HuH-7 (cell line): ENCODE measurements at places on chromosomes 16 and 17.

DNA sequence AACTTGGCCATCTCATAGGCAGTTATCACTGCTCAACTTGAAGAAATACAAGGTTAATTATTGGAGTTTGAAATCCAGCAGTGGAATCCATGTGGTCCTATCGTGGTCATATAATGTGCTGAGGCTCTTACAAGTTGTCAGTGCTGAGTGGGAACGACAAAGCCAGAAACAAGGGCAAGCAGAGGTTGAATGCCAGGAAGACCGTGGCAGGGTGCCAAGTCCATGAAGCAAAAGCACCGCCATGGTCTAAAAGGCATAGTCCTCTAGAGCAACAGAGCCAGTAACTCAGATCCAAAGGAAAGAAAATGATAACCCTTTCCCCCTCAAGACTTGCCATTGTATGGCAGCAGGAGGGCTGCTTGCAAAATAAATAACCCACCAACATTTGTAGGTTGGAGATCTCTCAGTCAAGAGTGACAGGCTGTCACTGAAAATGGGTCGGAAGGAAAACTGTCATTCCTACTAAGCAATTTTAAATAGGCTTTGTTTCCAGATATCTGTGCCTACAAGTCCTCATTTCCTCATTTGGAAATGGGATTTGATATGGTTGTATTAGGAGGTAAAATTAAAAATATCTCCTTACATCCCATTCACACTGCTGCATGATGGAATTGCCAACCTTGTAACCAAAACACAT is 36.4 kb upstream of the HSBP1 start:
- no peak for DNase-seq

DNA sequence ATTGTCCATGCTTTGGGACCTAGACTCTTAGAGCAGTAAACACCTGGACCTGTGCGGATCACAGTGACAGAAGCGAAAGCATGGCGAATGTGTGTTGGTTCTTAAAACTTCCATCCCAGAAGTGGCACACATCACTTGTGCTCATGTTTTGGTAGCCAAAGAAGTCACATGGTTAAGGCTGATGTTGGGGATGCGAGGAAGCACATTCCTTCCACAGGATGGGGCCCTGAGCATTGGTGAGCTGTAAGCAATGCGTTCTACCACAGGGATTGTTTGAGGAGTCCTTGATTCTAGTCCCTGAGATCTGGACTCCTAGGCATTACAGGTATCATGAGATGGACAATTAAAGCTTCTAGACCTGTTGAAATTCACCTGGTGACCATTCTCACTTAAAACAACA is 375.9 kb downstream of the UTP18 start:
- DNase-seq: no peak

GRCh38 chr16:14452066-14452465 is 178.0 kb downstream of the PARN start:
- no peak for DNase-seq

GRCh38 chr16:88750854-88751253 is 34.2 kb downstream of the PIEZO1 start:
- no peak for DNase-seq

DNA sequence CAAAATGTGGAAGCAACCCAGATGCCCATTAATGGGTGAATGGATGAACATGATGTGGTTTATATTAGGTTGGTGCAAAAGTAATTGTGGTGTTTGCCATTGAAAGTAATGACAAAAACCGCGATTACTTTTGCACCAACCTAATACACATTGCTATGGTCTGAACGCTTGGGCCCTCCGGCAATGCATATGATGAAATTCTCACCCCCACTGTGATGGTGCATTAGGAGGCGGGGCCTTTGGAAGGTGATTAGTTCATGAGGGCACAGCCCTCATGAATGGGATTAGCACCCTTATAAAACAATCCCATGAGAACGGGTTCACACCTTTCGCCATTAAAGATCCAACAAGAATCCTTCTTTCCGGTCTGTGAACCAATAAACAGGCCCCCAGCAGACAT is 25.3 kb upstream of the PRM1 start:
- DNase-seq: no peak

DNA sequence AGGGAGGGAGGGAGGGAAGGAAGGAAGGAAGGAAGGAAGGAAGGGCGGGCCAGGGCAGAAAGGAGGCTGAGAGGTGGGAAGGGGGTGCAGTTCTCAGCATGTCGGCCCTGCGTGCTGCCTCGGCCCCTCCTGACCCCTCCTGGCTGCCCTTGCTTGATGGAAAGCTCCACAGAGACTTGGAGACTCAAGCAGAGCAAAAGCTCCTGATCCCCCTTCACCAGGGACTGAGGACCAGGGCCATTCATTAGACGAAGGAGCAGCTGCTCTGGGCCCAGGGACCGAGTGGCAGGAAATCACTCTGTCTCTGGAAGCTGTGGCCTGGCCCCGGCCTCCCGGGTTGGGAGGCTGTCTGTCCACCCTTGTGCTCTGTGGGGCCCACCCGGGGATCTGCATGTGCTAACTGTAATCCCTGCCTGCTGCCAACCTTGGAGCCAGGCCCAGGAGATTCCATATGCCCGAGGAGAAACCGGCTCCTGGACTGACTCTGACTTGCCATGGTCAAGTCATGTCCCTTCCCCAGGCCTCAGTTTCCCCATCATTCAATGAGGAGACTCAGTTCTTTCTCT is 27.4 kb upstream of the C1QL1 start:
- DNase-seq: no peak

- no peak for DNase-seq
Observed at GRCh38 chr17:20172376-20172775, 163.2 kb downstream of the SPECC1 start.

- no peak for DNase-seq
Observed at GRCh38 chr16:53043428-53043831, 9.3 kb downstream of the CHD9NB start.

DNA sequence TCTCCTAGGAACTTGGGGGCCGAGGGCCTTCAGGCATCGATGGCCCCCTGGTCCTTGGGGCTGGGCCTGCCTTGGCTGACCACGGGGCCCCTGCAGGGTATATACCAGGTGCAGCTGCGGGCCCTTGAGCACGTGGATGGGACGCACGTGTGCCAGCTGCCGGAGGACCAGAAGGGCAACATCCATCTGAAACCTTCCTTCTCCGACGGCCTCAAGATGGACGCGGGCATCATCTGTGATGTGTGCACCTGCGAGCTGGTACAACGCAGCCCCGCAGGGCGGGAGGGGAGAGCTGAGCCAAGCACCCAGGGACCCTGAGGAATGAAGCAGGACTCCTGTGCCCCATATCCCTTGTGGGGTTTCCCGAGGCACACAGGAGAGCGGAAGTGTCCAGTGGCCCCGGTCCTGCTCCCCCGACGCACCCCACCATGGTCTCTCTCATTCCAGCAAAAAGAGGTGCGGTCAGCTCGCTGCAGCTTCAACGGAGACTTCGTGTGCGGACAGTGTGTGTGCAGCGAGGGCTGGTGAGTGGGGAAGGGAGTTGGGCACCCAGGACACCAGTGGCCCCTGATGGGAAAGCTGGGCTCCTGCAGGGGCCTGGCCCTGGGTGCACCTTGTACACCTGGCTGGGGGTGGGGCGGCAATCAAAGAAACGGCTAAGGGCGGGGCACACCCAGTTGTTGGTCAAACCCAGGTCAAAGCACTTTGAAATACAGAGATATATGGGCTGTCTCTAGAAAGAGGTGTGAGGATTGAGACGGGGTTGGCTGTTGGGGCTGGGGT is 10.6 kb downstream of the ITGB4 start:
- no peak for DNase-seq

GRCh38 chr16:78045865-78046581 is 23.7 kb downstream of the CLEC3A start:
- DNase-seq: peak; percentile 88

DNA sequence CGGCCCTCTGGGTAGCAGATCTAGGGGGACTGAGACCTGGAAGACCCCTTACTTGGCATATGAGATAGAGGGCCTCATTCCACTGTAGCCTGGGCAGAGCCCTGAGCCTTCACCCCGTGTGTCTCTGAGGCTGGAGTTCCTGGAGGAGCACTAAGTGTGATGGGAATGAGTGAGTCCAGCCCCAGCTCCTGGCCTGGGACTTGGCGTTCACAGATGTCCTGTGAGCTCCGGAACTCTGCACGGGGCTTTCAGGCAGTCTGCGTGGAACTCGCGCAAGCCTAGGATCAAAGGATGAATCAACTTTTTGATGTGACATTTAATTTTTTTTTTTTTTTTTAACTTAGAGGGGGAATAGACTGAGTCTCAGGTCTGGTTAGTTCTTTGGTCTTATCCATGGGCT is 1.8 kb downstream of the NKD1 start:
- no peak for DNase-seq

- DNase-seq: no peak
Observed at GRCh38 chr17:8910969-8911604, 43.6 kb upstream of the PIK3R6 start.

GRCh38 chr17:77722366-77722765 is 236.1 kb upstream of the TNRC6C start:
- DNase-seq: no peak

- no peak for DNase-seq
Observed at GRCh38 chr17:63816669-63817068, 10.6 kb upstream of the PSMC5 start.

DNA sequence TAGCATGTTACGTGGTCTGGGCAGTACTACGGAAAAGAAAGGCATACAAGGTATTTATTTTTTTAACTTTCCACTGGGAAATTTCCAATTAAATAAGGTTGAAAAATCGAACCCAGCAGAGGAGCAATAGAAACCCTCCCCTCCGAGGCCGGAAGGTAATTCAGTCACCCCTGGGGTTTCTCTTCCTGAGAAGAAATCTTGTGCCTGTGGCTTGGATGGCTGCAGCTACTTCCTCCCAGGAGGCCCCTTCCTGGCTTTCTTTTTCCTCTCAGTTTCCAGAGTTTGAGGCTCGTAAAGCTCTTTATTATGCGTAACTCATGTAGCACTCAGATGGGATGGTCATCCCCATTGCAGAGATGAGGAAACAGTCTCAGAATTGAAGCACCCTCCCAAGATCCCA is 140.3 kb downstream of the ASIC2 start:
- no peak for DNase-seq

GRCh38 chr17:36675786-36676185 is 74.4 kb downstream of the MRM1 start:
- DNase-seq: no peak

DNA sequence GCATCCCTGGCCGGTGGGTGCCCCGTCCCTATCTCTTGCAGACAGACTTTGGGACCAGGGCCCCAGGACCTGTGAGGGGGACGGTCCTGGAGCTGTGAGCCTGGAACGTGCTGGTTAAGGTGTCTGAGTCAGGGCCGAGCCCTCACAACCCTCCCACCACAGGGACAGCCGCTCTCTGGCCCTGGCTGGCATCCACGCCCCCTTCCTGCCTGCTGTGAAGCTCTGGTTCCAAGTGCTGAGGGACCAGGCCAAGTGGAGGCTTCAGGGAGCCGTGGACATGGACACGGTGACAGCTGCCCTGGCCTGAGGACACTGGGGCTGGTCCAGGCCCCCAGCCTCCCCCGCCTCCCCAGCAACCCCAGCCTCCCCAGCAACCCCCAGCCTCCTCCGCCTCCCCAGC is 6.6 kb downstream of the TSR3 start:
- no peak for DNase-seq

- no peak for DNase-seq
Observed at GRCh38 chr16:143456-143855, 5.0 kb upstream of the NPRL3 start.

DNA sequence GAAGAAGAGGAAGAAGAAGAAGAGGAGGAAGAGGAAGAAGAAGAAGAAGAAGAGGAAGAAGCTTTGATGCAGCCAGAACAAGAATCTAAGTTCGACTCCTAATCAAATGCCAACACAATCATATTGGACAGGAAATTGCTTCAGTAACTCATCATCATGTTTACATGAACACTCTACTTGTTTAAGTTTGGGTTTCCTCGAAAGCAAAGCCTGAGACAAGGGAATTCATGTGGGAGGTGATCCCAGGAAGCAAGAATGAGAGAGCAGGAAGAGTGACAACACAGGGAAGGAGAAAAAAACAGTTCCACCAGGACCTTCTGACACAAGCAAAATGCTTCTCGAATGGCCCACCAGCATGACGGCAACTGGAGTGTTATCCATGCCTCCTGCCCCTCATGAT is 279.0 kb downstream of the PMP22 start:
- DNase-seq: no peak

- no peak for DNase-seq
Observed at GRCh38 chr16:76226481-76226880, 50.7 kb upstream of the CNTNAP4 start.

- DNase-seq: no peak
Observed at GRCh38 chr16:27526180-27526579, 23.5 kb downstream of the GTF3C1 start.

DNA sequence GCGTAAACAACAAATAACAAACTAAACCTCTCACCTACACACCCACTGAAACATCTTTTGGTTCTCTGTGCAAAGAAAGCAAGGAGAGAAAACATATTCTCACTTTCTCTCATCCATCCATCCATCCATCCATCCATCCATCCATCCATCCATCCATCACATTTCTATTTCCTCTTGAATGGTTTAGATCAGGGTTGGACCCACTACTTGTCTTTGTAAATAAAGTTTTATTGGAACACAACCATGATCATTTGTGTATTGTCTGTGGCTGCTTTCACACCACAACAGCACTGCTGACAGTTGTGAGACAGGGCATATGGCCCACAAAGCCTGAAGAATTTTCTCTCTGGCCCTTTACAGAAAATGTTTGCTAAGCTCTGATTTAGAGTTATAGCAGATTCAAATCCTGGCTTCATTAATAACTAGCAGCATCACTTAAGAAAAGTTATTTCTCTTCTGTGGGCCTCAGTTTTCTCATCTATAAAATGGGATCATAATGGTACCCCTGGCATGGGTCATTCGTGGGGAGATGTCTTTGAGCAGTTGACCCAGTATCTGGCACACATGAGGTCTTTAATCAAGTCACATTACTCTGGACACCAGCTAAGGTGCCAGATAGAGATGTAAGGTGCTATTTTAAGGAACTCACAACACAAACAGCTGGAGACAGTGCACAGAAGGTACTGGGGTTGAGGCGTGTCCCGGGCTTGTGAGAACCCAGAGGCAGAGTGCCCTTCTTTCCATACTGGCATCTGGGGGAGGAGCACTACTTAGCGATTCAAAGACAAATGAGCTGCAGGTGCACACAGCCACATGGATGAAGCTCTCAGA is 146.3 kb downstream of the CMIP start:
- no peak for DNase-seq

- no peak for DNase-seq
Observed at GRCh38 chr17:9658593-9659211, 13.4 kb downstream of the USP43 start.

DNA sequence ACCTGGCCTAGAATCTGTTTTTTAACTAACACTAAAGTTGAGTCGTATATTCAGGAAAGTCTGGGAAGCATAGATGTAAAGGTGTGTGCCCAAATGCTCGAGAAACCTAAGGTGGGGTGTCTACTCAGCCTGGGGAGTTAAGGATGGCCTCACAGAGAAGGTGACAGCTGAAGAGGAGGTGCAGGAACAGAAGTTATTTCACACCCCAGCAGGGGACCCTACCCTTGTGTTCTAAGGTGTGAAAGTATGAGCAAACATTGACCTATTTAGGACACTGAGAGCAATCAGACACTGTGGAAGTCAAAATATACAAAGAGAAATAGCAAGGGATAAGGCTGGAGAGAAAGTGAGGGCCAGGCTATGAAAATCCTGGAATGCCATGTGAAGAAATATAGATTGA is 49.0 kb upstream of the DHX40 start:
- no peak for DNase-seq

GRCh38 chr17:50939795-50940684 is 73.9 kb upstream of the TOB1 start:
- DNase-seq: no peak

GRCh38 chr16:75193730-75194444 is 13.1 kb downstream of the CTRB2 start:
- no peak for DNase-seq
